ENCODE measurements at places on chromosomes 4 and X. TPM values are rescaled to one million over a fixed set of nuclear protein-coding genes. Genes with fewer than 3 reads are reported as not detected.

GRCh38 chr4:21490682-21491081, 457.9 kb downstream of the KCNIP4 start:
- H3K4me3 ChIP-seq: no peak overlapping the region
- no peak overlapping the region for H3K27ac ChIP-seq
- no peaks in the 10 kb centered on the region for H3K36me3 ChIP-seq
- DNase-seq: no peak
- H3K4me1 ChIP-seq: no peaks in the 10 kb centered on the region

RENBP gene
- total RNA-seq: 10.2 TPM

DNA sequence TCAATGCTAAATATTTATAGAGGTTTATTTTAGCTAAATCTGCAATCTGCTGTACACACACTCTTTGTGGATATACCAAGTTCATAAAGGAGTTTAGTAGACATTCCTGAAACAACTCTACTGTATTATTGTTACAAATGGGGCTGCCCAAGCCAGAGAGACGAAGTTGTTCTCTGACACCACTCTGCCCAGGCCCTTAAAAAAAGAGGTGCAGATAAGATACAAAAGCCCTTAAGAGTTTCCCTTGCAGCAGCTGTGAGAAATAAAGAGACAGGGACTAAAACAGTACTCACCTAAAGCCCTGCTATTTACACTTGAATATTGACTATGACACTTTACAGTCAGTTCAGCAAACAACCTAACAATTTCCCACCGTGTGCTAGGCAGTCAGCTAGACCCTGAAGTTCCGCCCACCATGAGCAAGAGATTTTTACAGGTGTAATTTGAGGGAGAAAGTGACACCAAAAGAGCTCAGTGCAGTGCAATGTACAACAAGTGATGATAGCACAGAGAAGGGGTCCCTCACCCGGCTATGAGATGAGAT, 191.7 kb downstream of the PRDM5 start:
- H3K4me1 ChIP-seq: no peaks in the 10 kb centered on the region
- no peaks in the 10 kb centered on the region for H3K36me3 ChIP-seq
- no peaks in the 10 kb centered on the region for H3K27me3 ChIP-seq
- no peak overlapping the region for H3K4me3 ChIP-seq
- DNase-seq: no peak
- no peak overlapping the region for H3K27ac ChIP-seq

COX7B gene
- 111 TPM for total RNA-seq

GRCh38 chr4:143858456-143858855, 46.9 kb downstream of the GYPE start:
- DNase-seq: no peak
- no peak overlapping the region for H3K27ac ChIP-seq
- no peaks in the 10 kb centered on the region for H3K36me3 ChIP-seq
- no peaks in the 10 kb centered on the region for H3K27me3 ChIP-seq
- H3K4me3 ChIP-seq: no peak overlapping the region

- DNase-seq: no peak
- H3K4me1 ChIP-seq: no peaks in the 10 kb centered on the region
- H3K27ac ChIP-seq: no peak overlapping the region
- H3K27me3 ChIP-seq: no peaks in the 10 kb centered on the region
- no peak overlapping the region for H3K4me3 ChIP-seq
- no peaks in the 10 kb centered on the region for H3K36me3 ChIP-seq
Observed at GRCh38 chr4:175970072-175970471, 95.6 kb upstream of the WDR17 start.

UBQLN2 gene
- total RNA-seq: 46.3 TPM

DNA sequence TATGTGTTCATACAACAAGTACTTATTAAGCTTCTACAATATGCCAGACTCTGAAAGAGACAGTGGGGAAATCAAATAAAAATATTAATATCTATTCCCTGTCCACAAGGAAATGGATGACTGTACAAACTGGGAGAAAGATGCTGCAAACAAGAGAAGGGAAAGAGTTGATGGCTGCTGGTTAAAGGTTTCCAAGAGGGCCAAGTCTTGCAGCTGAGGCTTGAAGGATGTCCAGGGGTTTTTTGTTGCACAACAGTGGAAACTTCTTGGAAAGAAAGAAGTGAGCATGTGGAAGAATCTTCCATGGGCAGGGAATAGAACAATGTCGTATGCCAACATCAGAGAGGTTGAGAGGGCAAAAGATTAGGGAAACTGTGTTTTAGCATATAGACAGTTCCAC, 95.8 kb downstream of the MID1 start:
- DNase-seq: no peak
- no peak overlapping the region for H3K27ac ChIP-seq
- no peaks in the 10 kb centered on the region for H3K4me1 ChIP-seq
- no peaks in the 10 kb centered on the region for H3K27me3 ChIP-seq
- H3K36me3 ChIP-seq: no peaks in the 10 kb centered on the region
- no peak overlapping the region for H3K4me3 ChIP-seq

- peaks cover 4% of the 10 kb centered on the region for H3K36me3 ChIP-seq
- peaks cover 62% of the 10 kb centered on the region for H3K4me1 ChIP-seq
- DNase-seq: no peak
- no peak overlapping the region for H3K27ac ChIP-seq
Observed at GRCh38 chr4:1294424-1294823, 4.7 kb downstream of the MAEA start.

GRCh38 chr4:86688026-86688425, 93.9 kb downstream of the PTPN13 start:
- H3K36me3 ChIP-seq: no peaks in the 10 kb centered on the region
- no peaks in the 10 kb centered on the region for H3K4me1 ChIP-seq
- no peak for DNase-seq
- no peaks in the 10 kb centered on the region for H3K27me3 ChIP-seq
- no peak overlapping the region for H3K27ac ChIP-seq
- no peak overlapping the region for H3K4me3 ChIP-seq

DNA sequence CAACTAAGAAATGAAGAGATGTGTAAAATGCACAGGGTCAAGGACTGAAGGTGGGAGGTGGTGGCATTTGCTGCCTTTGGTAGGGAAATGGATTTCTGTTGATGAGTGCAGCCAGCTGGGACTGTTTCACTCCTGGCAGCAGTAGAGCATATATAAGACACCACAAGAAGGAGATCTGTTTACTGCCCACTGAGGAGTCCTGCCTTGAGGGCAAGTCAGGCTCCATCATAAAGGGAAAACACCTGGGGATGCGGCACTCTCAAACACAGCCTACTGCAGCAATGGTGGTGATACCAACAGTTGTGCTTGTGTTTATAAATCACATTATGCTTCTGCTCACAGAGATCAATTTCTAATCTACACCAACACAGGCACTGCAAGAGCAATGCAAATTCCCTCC, 222.1 kb downstream of the TACR3 start:
- peaks cover 4% of the 10 kb centered on the region for H3K27me3 ChIP-seq
- H3K4me1 ChIP-seq: no peaks in the 10 kb centered on the region
- H3K27ac ChIP-seq: no peak overlapping the region
- no peaks in the 10 kb centered on the region for H3K36me3 ChIP-seq
- no peak overlapping the region for H3K4me3 ChIP-seq
- no peak for DNase-seq

DNA sequence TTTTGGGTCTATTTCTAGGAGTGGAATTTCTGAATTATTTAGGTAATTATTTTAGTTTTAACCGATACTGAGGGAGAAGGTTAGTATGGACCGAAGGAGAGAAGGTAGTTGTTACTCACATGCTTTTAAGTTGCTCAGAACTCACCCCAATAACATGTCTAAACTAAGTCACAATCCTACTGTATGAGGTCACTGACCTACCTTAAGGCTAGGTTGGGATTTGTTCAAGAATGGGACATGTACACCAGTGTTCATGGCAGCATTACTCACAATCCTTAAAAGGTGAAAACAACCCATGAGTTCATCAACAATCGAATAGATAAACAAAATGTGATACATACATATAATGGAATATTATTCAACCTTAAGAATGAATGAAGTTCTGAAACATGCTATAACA, 90.5 kb downstream of the MSN start:
- no peaks in the 10 kb centered on the region for H3K36me3 ChIP-seq
- DNase-seq: no peak
- H3K27me3 ChIP-seq: no peaks in the 10 kb centered on the region
- no peak overlapping the region for H3K4me3 ChIP-seq
- H3K27ac ChIP-seq: no peak overlapping the region

GRCh38 chr4:185211035-185211434, 1.6 kb downstream of the SNX25 start:
- peaks cover 13% of the 10 kb centered on the region for H3K4me1 ChIP-seq
- DNase-seq: no peak
- H3K27me3 ChIP-seq: no peaks in the 10 kb centered on the region

SOX3 gene
- not detected for total RNA-seq

GRCh38 chr4:94911106-94911505, 153.4 kb downstream of the BMPR1B start:
- no peak overlapping the region for H3K4me3 ChIP-seq
- H3K36me3 ChIP-seq: no peaks in the 10 kb centered on the region
- no peaks in the 10 kb centered on the region for H3K27me3 ChIP-seq
- no peak for DNase-seq
- H3K4me1 ChIP-seq: no peaks in the 10 kb centered on the region

TCEAL7 gene
- not detected for total RNA-seq

- H3K4me3 ChIP-seq: no peak overlapping the region
- no peaks in the 10 kb centered on the region for H3K4me1 ChIP-seq
Observed at GRCh38 chr4:82691431-82691830, 107.2 kb downstream of the SCD5 start.

DNA sequence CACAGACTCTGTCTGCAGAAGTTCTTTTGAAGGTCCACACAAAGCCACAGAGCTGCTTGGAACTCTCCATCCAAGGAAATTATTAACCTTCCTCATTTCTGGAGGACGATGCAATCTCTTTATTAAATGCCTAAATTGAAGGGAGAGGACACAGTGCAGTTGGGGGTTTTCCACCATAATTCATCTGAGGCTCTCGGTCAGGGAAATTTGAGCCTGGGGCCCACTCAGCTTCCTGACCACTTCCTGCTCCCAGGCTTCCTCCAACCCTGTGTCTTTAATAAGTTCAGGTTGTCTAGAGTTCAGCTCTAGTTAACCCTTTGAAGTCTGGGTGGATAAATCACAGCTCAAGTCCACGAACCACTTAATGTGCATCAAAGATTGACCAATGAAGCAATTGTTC, 58.5 kb downstream of the PRPS1 start:
- no peaks in the 10 kb centered on the region for H3K27me3 ChIP-seq
- DNase-seq: no peak
- peaks cover 3% of the 10 kb centered on the region for H3K4me1 ChIP-seq
- H3K27ac ChIP-seq: no peak overlapping the region
- no peak overlapping the region for H3K4me3 ChIP-seq

GRCh38 chr4:123577225-123577906, 180.8 kb downstream of the SPRY1 start:
- H3K4me1 ChIP-seq: no peaks in the 10 kb centered on the region
- H3K4me3 ChIP-seq: no peak overlapping the region
- no peaks in the 10 kb centered on the region for H3K36me3 ChIP-seq
- DNase-seq: no peak

GABRQ gene
- not detected for total RNA-seq

PTCHD1 gene
- total RNA-seq: not detected

DNA sequence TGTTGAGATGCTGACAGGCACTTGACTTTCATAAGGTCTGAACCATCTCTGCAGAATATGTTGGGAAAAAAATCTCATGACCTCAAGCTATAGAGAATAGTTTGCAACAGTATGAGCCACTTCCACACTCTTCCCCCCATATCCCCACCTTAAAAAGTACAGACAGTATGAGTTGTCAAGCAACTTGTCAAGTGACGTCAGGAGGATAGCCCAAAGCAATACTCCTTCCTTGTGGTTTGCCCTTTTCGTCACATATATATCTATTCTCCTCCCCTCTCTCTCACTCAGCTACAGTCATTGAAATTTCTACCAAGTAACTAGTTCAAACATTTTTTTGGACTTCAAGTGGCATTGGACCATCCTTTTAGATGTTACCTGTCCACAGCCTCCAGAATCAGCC, 67.7 kb downstream of the MCF2 start:
- no peaks in the 10 kb centered on the region for H3K4me1 ChIP-seq
- H3K27me3 ChIP-seq: peaks cover 2% of the 10 kb centered on the region
- H3K27ac ChIP-seq: no peak overlapping the region
- no peak overlapping the region for H3K4me3 ChIP-seq
- no peak for DNase-seq
- no peaks in the 10 kb centered on the region for H3K36me3 ChIP-seq

CAMK2D gene
- total RNA-seq: 35.4 TPM

DNA sequence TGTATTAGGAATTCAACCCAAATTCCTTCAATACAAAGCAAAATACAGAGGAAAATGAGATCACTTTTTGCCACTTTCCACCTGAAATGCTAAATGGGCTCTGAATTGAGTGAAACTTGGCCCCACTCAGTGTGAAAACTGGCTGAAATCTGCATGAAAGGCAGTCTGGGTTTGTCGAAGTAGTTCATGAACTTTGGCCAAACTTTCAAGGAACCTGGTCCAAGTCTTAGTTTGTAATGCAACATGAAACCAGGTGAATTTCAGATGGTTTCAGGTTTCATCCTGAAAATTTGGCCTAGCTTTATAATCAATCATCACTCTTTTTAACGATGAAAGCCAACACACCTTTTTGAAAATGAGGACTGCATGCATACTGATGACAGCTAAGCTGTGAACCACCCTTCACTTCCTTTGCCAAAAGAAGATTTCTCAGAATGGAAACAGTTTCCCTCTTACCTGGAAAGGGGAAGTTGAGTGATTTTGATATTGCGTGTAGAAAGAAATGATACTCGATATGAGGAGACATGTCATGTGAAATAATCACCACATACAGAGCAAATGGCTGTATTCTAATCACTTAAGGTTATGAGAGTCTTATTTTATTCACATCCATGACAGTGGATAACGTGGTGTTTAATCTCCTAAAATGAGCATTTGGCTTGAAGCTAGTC, 209.9 kb upstream of the ETNPPL start:
- no peaks in the 10 kb centered on the region for H3K27me3 ChIP-seq
- no peak overlapping the region for H3K4me3 ChIP-seq

GRCh38 chr4:161540265-161540664, 623.5 kb downstream of the FSTL5 start:
- H3K4me3 ChIP-seq: no peak overlapping the region
- H3K4me1 ChIP-seq: no peaks in the 10 kb centered on the region
- H3K27ac ChIP-seq: no peak overlapping the region
- DNase-seq: no peak
- H3K27me3 ChIP-seq: no peaks in the 10 kb centered on the region

ZDHHC15 gene
- 0.32 TPM for total RNA-seq

USP17L27 gene
- total RNA-seq: not detected

GRIA2 gene
- total RNA-seq: not detected

GRCh38 chr4:183343730-183344129, 21.5 kb upstream of the CLDN24 start:
- no peaks in the 10 kb centered on the region for H3K4me1 ChIP-seq
- no peak overlapping the region for H3K4me3 ChIP-seq
- no peaks in the 10 kb centered on the region for H3K36me3 ChIP-seq
- H3K27ac ChIP-seq: no peak overlapping the region
- no peaks in the 10 kb centered on the region for H3K27me3 ChIP-seq

- no peak overlapping the region for H3K27ac ChIP-seq
- no peak for DNase-seq
- H3K4me3 ChIP-seq: no peak overlapping the region
- H3K36me3 ChIP-seq: no peaks in the 10 kb centered on the region
- no peaks in the 10 kb centered on the region for H3K4me1 ChIP-seq
Observed at GRCh38 chr4:73593631-73594241, 26.5 kb downstream of the RASSF6 start.

Measured in T-cell (primary cell).